NCI-H345 (cell line): ENCODE measurements at places on chromosomes 6 and 20.

- no peak for DNase-seq
These were observed 20.2 kb upstream of the NAA20 start for GRCh38 chr20:19996917-19997316.

DNA sequence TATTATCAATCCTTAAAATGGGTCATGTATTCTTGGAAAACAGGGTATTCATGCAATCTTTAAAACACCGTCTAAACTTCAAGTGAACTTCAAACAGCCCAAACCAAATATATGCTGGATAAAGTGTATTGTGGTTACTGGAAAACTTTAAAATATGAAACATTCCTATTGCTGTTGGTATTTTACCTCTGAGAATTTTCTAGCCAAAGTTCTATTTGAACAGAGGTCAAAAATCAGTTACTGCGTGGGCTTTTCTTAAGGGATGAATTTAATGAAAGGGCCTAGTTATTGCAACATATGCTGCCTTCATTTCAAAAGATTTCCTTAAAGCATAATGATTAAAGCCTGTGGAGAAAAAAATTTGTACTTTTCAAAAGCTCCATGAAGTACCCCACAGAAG, 436.0 kb downstream of the PLCB1 start:
- DNase-seq, result no peak

- no peak for DNase-seq
These were observed 199.3 kb downstream of the LRFN2 start for GRCh38 chr6:40387871-40388264.

DNA sequence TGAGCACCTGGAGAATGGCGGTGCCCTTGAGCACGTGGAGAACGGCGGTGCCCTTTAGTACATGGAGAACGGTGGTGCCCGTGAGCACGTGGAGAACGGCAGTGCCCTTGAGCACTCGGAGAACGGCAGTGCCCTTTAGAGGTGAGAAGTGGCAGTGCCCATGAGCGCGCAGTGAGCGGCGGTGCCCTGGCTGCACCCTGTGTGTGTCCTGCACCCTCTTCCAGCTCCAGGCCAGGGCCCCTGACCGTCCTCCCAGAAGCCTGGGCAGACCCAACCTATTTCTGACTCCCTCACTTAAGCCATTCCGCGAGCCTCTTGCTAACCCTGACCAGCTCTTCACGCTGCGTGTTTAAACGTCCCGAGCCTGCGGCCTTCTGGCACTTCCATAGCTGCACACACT, 151.3 kb downstream of the DLL1 start:
- no peak for DNase-seq

- no peak for DNase-seq
These were observed 56.4 kb upstream of the NCOA3 start for GRCh38 chr20:47445291-47445690.

- DNase-seq, result no peak
These were observed 7.0 kb downstream of the UQCC1 start for GRCh38 chr20:35404614-35405259.

DNA sequence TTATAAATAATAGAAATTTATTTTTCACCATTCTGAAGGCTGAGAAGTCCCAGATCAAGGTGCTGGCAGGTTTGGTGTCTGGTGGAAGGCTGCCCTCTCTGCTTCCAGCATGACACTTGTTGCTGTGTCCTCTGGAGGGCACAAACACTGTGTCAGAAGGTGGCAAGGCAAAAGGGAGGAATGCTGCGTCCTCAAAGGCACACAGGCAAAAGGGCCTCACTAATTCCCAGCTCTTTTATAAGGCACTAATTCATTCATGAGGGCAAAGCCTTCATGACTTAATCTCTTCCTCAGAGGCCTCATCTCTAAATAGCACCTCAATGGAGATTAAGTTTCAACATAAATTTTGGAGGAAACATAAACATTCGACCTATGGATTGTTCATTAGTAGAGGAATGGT, 209.5 kb upstream of the SMLR1 start:
- DNase-seq, result no peak

DNA sequence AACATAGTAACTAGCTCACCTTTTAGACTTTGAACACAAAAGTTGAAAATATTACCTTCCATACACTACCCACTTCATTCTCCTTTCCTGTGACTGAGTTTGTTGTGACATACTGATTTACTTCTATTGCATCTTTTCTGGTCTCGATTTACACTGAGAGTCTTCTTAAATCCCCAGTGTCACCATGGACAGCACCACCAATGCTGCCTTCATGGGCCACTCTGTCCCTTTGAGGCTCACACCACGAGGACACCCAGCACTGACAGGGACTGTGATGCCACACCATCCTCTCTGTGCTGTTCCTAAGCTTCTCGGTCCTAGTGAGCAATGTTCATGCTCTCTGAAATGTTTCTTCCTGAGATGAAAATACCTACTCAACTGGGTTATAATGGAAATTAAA, 337.1 kb upstream of the IRAK1BP1 start:
- DNase-seq, result no peak

DNA sequence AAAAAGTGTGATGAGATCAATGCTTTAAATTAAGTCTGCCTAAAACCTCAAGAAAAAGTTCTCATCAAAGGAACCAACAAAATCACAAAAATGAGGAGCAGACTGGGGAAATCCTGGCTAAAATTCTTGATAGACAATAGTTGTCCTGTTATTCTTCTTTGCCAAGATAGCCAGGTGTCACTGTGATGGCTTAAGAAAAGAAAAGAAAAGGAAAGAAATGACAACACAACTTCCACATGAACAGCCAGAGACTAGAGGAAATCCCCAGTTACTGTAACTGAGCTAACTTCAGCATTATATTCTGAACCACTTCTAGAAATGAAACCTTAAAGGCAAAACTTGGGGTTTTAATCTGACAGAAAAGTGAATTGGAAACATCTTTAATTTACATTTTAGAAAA, 129.6 kb downstream of the CD24 start:
- no peak for DNase-seq

DNA sequence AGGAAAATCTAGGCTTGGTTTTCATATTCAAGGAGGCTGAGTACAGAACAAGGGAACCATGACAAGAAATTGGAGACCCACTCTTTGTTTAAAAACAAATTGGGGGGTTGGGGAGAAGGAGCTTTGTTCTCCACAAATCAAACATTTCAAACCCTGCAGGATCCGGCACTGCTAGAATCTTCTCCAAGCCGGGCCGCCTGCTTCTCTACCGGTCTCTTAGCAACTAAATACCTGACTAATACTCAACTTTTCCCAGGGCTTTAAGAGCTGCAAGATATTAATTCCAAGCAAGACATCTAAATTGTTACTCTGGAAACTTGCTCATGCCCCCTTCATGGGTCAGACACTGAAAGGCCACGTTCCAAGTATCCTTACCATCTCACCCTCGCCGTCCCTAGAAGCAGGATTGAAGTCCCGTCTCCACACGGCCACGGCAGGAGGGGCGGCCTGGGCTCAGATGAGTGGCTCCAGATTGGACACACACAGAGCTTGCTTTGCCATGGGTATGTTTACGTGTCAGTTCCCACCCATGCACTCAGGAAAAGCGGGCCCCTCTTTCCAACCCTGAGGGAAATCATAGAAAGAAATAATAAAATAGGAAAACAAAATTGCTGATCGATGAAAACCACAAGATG, 126.4 kb upstream of the CDH4 start:
- no peak for DNase-seq

GRCh38 chr6:122571888-122572287, 38.3 kb upstream of the PKIB start:
- no peak for DNase-seq

GRCh38 chr6:111862741-111863140, 10.5 kb downstream of the FYN start:
- DNase-seq, result no peak

DNA sequence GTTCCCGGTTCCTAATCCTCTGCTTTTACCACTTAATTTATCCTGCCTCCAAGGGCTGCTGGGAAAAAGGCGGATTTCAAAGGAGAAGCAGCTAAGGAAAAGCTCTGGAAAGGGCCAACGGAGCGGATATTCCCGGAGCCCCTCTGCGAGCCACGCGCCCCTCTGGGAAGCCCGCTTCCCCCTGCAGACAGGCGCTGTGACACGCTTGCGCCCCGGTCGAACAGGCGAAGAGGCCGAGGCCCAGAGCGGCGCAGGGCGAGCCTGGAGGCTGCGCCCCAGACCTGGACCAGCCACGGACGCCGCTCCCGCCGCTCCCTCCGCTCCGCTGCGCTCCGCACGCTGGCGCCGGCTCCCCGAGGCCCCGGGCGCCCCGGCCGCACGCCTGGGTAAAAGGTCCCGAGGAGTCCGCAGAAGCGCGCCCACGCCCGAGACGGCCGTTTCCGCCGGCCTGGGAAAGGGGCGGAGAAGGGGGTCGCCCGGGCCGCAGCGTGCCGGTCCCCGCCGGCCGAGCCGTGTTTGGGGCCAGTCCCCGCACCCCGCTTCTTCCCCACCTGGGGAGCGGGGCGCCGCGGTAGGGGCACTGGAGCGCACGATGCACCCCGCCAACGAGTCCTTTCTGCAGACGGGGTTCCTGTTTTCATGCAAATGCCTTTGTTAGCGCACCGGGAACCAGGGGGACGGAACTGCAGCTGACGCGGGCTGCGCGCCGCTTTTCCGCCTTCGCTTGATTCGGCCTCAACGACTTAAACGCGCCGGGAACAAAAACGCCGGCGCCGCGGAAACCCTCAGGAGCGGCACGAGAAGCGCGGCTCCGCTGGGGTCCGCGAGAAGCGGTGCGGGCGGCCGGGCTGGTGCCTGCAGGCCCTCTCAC, 91.9 kb upstream of the SIRPA start:
- peak; percentile 63 for DNase-seq

DNA sequence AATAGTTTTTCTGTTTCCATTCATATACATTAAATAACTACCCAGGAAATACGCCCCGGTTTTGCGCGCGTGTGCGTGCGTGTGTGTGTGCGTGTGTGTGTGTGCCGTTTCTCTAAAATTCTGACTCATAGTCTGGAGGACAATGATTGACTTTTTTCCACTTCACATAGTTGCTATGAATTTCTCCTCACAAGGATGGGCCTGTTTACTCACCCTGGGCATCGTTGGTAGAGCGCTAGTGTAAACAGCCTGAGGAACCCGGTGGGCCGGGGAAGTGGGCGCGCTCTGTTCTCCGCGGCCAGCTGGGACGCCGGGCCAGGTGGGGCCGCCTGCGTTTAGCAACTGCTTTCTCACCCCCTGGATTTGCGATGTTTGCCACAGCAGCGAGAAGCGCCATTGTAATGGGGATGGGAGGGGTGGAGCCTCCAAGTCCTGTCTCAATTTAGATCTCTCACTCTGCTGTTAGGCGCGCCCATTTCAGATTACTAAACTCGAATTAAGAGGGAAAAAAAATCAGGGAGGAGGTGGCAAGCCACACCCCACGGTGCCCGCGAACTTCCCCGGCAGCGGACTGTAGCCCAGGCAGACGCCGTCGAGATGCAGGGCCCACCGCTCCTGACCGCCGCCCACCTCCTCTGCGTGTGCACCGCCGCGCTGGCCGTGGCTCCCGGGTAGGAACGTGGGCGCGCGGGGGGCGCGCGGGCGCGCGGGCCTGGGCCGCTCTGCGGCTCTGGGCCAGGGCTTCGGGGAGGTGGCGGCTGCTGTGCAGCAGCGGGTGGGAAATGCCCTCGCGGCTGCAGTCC, at the start of gene CD109:
TSS of gene CD109 (plus strand) at position 585 of the 803 bp plus-strand sequence. CDS start at position 598, 13 bp downstream.
- DNase-seq, result peak; percentile 50

DNA sequence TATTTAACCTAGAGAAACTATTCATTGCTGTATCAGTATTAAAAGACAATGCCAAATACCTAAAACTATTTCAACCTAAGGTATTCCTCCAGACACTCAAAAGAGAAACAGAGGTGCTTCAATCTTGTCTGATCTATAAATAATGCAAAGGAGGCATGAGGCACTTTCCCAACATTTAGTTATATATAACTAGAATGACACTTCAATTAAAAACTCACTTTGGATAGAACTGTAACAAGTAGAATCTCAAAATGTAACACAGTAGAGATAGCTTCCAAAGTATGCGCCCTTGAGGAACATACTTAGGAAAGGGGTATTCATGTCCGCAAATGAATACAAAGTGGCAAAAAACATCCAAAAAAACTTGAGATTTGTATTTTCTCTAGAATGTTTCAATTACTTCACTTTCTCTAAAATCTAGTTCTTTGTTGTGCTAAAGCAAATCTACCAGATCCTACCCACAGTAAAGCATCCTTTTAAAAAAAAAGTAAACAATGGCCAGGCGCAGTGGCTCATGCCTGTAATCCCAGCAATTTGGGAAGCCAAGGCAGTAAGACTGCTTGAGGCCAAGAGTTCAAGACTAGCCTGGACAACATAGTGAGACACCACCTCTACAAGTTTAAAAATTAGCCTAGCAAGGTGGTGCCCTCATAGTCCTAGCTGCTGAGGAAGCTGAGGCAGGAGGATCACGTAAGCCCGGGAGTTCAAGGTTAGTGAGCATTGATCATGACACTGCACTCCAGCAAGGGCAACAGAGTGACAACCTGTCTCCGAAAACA, 10.3 kb downstream of the SYNCRIP start:
- no peak for DNase-seq
